ENCODE measurements at places on chromosomes 16 and 17.
A peak's percentile ranks its signal among the peaks of the same experiment; 100 is the strongest.

GRCh38 chr16:10039220-10040096 is 142.8 kb downstream of the GRIN2A start:
- peak; percentile 47 for DNase-seq

GRCh38 chr17:30920683-30921543 is 832 bp upstream of the ADAP2 start:
- DNase-seq: no peak

GRCh38 chr16:71492786-71493185 is 3.7 kb upstream of the ZNF19 start:
- DNase-seq: no peak

GRCh38 chr17:66665194-66665593 is 169.7 kb upstream of the CACNG5 start:
- DNase-seq: no peak

DNA sequence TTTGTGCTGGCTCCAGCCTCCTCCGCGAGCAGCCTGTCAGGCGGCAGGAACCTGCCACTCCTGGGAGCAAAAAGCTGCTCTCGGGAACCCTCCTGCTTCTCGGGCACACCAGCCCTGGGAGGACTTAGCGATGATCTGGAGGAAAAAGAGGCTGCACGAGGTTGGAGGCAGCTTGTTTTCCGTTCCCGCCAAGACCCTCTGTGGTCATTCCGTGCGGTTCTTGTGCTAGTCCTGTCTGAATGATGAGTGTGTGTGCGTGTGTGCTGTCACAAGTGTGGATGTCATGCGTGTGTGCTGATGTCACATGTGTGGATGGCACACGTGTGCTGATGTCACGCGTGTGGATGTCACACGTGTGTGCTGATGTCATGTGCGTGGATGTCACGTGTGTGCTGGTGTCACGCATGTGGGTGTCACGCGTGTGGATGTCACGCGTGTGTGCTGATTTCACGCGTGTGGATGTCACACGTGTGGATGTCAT is 150.0 kb downstream of the NPIPB11 start:
- DNase-seq: no peak
